ENCODE measurements at places on chromosomes 2 and 18. TPM values are rescaled to one million over a fixed set of nuclear protein-coding genes. Genes with fewer than 3 reads are reported as not detected.

GRCh38 chr2:132692816-132693215 is 22.8 kb upstream of the LYPD1 start:
- H3K27ac ChIP-seq, result no peak overlapping the region
- DNase-seq, result no peak
- no peaks in the 10 kb centered on the region for H3K4me1 ChIP-seq

DNA sequence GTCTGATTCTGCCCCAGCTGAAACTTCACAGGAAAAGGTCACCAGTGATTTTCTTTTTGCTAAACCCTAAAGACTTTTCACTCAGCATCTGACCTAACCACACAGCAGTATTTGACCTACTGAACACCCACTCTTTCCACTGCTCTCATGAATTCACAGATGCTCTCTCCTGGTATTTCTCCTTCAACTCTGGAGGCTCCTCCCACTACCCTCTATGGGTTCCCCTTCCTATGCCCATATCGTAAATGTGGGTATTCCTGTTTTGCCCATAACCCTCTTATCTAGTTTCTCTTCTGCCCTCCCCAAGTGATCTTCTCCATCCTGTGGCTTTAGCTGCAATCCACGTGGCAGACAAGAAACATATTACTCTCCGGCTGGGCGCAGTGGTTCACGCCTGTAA is 7.6 kb downstream of the PLEKHM3 start:
- peaks cover 24% of the 10 kb centered on the region for H3K4me1 ChIP-seq
- peak overlapping the region; percentile 6 for H3K27ac ChIP-seq
- peak overlapping the region; percentile 0 for H3K4me3 ChIP-seq

DNA sequence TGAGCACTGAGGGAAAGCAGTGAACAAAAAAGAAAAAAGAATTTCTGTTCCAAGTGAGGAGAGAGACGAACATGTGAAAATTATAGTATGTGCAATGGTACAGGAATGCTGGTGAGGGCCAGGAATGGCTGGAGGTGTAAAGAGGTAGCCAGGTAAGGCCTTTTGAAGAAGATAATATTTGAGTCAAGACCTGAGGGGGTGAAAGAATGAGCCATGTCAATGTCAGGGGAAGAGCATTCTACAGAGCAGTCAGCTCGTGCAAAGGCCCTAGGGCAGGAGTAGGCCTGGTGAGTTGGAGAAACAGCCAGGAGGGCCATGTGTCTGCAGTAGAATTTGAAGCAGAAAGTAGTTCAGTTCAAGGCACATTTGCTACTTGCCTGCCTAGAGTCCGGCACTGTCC is 12.4 kb upstream of the RPL31 start:
- no peaks in the 10 kb centered on the region for H3K36me3 ChIP-seq
- peaks cover 8% of the 10 kb centered on the region for H3K27me3 ChIP-seq
- no peak overlapping the region for H3K4me3 ChIP-seq
- no peaks in the 10 kb centered on the region for H3K4me1 ChIP-seq

Gene STON1
- 1.3 TPM for total RNA-seq
